ENCODE measurements at places on chromosomes 7 and 10.

DNA sequence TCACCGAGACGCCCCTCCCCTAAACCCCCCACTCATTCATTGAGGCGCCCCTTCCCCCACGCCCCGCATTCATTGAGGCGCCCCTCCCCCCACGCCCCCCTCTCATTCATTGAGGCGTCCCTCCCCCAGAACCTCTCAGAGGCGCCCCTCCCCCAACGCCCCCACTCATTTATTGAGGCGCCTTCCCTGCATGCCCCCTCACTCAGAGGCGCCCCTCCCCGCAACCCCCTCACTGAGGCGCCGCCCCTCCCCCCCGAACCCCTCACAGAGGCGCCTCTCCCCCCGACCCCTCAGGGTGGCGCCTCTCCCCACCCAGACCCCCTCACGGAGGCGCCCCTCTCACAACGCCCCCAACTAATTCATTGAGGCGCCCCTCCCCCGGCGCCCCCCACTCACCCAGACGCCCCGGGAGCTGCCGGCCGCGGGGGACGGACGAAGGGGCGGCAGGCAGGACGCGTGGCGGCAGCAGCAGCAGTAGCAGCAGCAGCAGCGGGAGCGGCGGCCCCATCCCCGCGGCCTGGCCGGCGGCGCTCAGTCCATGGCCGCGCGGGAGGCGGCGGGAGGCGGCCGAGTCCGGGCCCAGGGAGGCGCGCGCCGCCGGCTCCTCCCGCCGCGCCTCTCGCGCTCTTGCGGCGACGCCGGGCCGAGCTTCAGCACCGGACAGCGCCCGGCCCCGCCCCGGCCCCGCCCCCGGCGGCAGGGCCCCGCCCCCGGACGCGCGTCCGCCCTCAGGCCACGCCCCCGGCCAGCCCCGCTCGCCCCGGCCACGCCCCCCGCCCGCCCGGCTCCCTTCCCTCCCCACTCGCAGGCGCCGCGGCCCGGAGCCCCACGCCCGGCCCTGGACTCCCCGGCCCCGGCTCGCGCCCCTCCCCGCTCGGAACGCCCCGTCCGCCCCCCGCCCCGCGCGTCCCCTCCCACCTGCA lies at the start of gene PTPRN2:
Gene PTPRN2 (minus strand): TSS at position 662 of the 923 bp plus-strand sequence.
- DNase-seq: peak; percentile 84

DNA sequence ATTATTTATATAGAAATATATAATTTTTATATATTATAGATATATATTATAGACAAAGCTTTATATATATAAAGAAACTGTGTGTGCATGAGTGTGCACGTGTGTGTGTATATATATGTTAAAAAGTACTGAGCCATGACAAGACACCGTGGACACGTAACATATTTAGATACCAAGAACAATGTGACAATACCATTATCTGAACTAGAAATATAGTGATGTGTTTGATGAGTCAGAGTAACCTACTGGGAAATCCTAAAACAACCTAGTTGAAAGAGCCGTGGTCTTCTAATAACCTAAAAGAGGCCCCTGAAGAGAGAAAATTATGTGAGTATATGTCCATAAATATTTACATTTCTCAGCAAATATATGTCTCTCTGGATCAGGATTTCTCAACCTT lies 50.7 kb upstream of the ITGB8 start:
- DNase-seq: no peak

DNA sequence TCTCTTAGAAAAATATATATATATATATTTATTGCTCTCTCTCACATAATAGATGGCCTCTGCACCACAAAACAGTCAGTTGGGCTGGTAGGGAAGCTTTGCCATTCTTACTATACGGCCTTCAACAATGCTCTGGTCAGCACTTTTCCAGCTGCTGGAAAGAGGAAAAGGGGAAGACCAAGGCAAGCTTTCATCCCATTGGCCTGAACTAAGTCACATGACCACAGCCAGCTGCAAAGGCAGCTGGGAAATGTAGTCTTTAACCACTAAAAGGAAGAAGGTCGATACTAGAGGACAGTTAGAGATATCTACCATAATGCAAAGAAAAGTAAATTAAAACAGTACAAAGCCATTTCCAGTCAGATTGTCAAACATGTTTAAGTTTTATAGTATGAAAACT lies 58.4 kb upstream of the MACROH2A2 start:
- peak; percentile 55 for DNase-seq

DNA sequence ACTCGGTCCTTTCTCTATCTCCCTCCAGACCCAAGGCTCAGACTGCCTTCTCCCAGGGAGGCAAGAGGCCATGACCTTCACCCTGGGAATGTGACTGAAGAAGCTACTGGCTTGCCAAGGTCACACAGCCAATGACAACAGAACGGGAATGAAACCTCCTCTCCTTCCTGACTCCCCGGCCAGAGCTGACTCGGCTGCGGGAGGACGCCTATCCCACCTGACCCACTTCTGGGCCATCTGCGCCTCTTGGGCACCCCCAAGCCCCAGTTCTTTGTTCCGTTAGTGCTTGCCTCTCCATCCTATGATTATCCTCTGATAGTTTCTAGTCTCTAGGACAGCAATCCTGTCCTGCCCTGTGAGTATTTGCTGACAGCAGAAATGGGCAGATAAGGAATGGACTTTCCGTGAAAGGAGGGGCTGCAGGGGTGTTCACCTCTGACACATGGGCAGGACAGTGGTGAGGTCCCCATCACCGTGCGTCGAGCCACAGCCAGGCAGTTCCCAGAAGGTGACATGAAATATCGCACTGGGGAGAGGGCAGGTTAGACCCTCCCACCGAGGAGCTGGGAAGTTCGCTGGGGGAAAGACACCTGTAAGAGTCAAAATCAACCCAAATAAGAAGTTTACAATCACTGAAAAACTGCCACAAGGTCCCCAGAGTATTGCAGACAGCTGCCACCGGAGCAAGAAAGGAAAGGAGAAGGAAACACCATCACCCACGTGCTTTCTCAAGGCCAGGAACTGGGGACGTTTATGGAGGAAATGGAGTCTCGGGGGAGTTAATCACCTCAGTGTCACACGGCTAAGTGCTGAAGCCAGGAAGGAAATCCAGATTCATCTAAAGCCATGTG lies 63.0 kb downstream of the INSIG1 start:
- no peak for DNase-seq

DNA sequence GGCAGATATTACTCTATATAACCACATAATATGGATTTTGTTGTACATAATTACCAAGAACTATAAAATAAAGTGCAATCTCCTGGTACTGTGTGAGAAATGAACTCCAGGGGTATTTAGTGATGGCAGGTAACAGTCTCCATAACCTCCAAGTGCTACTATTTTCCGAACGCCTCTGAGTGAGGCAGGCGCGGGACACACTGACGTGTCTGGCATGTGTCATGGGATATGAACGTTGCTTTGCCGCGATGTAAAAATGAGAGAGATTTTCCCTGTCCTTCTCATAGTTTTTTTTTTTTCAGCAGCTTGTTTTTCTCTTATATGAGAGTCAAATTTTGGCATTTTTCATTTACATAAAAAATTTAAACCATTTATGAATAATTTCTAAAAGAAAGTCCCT lies 3.6 kb downstream of the ADARB2 start:
- DNase-seq: no peak

DNA sequence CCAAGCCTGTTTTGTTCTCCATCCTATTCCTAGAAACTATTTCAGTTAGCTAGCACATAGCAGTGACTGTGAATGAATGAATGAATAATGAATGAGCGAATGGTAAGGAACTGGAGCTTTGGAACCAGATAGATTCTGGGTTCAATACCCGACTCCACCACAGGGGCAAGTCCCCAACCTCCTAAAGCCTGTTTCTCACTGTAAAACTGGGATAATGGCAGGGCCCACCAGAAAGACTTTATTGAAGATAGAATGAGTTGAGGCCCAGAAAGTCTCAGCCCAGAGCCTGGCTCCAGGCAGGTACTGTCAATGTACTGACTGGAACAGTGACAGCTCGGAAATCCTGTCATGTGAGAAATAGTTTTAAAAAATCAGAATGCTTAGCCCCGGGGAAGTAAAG lies 1.1 kb upstream of the CDH23 start:
- DNase-seq: no peak

GRCh38 chr10:114250236-114250635 lies 11.2 kb downstream of the VWA2 start:
- no peak for DNase-seq

GRCh38 chr10:50501478-50501877 lies 122.3 kb downstream of the SGMS1 start:
- peak; percentile 50 for DNase-seq

- peak; percentile 3 for DNase-seq
Observed at GRCh38 chr10:129161150-129161549, 305.9 kb upstream of the MGMT start.

GRCh38 chr10:55803055-55803454 lies 558.0 kb downstream of the ZWINT start:
- no peak for DNase-seq

- no peak for DNase-seq
Observed at GRCh38 chr7:39539816-39540215, 26.4 kb upstream of the YAE1 start.

DNA sequence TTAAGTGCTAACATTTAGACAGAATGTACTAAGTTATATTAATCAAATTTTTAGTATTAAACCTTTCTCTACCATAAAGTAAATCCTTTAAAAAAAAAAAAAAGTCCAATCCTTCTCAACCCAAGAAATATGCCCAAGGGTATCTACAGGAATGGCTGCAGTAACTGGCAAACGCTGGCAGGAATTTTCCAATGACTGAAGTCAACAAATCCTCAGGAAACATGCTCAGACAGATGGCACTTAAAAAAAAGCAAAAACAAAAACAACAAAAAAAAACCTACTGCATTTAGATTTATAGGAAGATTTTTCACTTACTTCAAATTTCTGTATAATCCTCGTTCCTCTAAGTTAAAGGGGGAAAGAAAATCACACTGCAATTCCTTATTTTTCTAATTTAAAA lies 666 bp downstream of the SVIL start:
- DNase-seq: no peak

DNA sequence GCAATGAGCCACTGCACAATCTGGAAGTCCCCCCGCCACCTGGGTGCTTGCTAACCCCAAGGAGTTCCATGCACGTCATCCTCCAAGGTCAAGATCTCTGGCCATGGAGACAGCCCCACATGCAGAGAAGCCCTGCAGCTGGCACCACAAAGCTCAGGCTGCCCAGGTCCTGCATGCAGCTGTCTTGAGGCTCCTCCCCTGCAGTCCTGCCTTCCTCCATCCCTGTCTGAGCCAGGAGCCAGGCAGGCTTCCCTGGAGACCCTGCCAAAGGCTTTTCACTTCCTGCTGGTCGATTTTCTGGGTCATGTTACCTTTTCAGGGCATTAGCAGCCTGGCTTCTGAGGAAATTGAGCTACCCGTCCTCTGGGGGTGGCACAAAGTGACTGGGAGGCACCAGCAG lies 12.5 kb upstream of the TMEM72 start:
- DNase-seq: no peak

DNA sequence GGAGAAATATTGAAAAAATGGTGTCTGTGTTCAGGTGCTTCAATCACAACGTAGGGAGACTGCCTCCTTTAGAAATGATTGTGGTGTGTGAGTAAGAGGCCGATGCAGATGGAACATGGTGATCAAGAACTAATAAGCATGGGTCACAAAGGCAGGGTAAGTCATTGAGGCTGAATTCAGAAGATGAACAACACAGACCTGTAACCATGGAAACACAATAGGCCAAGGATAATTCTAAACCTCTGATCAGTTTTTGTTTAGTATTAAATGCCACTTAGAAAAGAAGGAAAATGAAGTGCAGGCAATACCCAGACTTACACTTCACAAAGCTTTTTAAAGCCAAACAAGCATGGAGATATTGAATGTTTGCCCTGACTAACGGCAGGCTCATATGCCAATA lies 32.8 kb upstream of the TAS2R16 start:
- no peak for DNase-seq

- no peak for DNase-seq
Observed at GRCh38 chr10:132908621-132909295, 33.6 kb downstream of the CFAP46 start.

DNA sequence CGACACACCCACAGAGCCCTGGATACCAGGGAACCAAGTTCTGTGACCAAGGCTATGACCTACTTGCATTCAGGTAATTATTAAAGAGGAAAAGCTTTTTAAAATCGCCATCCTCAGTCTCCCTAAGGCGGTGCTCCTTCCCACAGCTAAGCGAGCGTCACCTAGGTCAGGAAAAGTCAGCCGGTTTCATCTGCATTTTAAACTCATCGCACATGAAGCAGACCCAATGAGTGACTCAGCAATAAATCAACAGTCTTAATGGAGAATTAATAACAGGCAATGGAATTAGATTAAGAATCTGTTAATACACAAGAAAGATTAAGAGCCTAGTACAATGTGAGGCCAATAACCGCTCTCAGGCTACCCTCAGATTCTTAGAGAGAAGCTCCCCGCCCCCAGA lies 59.2 kb downstream of the HSPA12A start:
- no peak for DNase-seq

GRCh38 chr10:30116041-30116491 lies 56.7 kb upstream of the JCAD start:
- no peak for DNase-seq

- DNase-seq: no peak
Observed at GRCh38 chr7:134836447-134836846, 57.0 kb downstream of the CALD1 start.

DNA sequence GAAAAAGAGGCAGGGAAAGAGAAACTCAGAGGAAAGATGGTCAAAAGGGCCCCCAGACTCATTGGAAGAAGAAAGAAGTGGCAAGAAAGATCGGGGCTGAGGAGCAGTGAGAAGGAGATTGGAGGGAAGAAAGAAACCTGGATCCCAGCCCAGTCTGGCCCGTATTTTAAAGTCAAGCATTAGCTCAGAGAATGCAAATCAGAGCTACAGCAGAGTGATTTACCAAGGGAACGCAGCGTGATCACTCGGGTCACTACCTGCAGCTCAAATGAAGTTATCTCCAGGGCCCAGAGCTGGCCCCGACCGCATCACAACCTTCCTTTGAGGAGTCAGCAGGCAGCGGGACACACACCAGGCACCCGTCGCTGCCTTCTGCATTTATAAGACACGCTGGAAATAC lies 72.8 kb downstream of the CARD11 start:
- DNase-seq: no peak

- peak; percentile 60 for DNase-seq
Observed at GRCh38 chr10:11017570-11018431, at the start of gene CELF2. TSS of gene CELF2 (plus strand) at chr10:11017872. CDS start at chr10:11018090, 218 bp downstream.

DNA sequence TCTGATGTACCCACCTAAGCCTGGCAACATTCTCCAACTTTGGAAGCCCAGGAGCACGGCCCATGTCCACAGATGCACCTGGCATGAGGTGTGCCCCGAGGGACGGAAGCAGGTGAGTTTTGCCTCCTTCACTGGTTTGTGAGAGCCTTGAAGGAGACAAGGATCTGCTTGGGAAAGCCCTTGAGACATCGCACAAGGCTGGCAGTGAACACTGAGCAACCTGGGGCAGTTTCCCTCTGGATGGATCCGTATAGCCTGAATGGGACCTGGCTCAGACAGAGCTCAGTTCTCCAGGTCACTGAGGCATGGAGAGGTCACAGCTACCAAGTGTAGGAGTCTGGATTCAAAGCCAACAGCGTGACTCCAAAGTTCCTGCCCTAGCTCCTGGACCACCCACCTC lies 8.8 kb upstream of the NUPR2 start:
- no peak for DNase-seq

- DNase-seq: no peak
Observed at GRCh38 chr10:81953420-81953819, 78.4 kb downstream of the NRG3 start.

Data from GM23248 (cell line).